ENCODE measurements at places on chromosomes 16 and 17.

DNA sequence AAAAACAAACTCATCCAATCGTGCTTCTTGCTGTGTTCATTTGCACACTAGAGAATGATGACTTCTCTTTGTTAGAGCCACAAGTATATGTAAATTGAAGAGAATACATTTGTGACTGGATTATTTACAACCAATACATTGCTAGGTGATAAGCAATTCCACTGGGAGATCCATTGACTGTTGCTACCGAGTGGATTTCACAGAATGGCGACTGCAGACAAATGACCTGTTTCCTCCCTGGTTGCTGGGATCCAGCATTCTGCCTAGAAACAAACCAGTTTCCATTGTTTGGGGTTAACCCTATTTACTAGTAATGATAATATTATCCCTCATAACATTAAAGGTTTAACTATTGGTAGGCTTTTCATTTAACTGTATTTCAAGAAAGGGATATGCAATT, 36.9 kb upstream of the CPHXL start:
- DNase-seq: no peak

- DNase-seq: no peak
Observed at GRCh38 chr17:42276609-42277341, 584 bp upstream of the STAT5B start.

DNA sequence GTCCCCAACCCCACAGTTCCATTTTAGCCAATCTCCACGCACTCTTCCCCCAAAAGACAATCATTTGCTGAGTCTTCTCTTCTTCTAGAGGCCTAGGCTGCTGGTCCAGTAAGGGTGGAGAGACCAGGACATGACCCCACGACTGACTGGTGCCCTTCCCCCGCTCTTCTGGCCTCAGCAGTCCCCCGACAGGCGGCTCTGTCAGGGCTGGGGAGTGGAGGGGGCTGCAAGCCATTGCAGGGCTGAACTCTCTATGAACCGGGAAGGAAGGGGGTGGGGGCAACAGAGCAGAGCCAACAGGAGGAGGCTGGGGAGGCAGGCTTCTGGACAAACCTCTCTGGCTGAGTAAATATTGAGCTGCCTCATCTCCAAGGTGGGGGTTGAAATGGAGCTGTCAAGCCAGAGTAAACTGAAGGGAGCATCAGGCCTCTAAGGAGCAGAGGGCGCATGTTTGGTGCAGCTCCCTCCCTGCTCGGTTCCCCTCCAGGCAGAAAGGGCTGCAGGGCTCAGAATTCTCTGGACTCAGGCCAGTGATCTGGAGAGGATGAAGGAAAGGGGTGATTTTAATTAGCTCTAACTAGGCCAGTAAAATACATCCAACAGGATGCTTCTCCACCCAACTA, 8.7 kb downstream of the HOXB1 start:
- no peak for DNase-seq

- peak; percentile 66 for DNase-seq
Observed at GRCh38 chr16:28915181-28915580, 9.9 kb downstream of the RABEP2 start.

- no peak for DNase-seq
Observed at GRCh38 chr17:57587193-57587969, 157.7 kb downstream of the CCDC182 start.

GRCh38 chr17:41907185-41907556, 11.6 kb downstream of the ACLY start:
- no peak for DNase-seq

DNA sequence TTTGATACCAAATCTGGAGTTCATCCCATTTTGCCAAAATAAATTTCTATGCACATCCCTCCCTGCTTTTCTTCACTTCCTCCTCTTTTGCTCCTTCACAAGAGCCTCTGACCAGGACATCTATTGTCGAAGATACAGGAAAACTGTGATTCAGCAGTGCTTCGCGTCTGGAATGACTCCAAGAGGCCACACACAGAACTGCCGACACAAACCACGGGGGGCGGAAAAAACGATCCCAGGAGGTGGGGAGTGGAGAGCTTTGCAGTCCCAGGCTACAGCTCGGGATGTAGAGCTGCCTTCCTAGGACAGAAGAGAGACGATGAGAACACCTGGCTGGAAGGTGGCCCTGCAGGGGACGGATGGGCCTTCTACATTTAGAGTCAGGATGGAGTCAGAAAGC, 102.8 kb downstream of the XYLT1 start:
- DNase-seq: no peak

DNA sequence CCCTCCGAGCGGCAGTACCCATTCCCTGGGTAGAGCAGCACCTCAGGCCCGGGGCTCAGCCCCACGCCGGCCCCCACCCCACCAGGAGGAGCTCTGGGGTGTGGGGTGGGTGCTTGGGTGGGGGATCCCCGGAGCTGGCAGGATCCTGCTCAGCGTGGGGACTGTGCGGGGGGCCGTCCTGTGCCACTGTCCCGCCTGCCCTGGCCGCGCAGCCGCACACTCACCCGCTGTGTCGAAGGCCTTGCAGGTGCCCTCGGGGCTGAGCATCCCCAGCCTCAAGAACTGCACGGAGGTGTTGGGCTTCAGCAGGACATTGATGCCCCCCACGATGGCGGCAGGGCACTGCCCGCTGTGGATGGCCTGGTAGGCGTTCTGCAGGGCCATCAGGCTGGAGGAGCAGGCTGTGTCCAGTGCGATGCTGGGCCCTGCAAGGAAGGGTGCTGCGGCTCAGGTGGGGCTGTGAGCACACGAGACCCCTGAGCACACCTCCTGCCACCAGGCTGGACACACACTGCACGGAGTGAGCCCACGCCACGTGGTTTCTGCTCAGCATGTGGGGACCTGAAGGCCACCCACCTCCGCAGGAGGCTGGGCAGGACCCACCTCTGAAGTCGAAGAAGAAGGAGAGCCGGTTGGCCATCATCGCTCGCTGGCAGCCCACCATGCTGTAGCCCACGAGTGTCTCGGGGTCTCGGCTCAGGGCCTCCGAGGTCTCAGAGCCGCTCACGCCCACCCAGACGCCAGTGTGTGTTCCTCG, 4.9 kb downstream of the FASN start:
- DNase-seq: no peak

DNA sequence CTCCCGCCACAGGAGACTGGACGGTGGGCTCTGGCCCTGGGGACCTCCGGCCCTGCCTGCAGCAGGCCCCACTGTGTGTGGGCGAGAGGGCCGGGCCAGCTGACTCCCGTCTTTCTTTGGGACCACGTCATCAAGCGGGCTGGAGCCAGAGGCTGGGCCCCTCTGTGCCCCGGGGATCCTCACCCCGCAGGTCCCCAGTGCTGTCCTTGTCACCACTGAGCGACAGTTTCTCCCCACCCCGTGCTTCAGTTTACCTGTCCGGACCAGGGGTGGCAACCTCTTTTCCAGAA, 181.9 kb upstream of the ZNF469 start:
- DNase-seq: no peak

GRCh38 chr17:10327640-10328039, 45.2 kb downstream of the MYH13 start:
- peak; percentile 72 for DNase-seq

GRCh38 chr16:74522160-74522559, 84.8 kb downstream of the GLG1 start:
- no peak for DNase-seq

DNA sequence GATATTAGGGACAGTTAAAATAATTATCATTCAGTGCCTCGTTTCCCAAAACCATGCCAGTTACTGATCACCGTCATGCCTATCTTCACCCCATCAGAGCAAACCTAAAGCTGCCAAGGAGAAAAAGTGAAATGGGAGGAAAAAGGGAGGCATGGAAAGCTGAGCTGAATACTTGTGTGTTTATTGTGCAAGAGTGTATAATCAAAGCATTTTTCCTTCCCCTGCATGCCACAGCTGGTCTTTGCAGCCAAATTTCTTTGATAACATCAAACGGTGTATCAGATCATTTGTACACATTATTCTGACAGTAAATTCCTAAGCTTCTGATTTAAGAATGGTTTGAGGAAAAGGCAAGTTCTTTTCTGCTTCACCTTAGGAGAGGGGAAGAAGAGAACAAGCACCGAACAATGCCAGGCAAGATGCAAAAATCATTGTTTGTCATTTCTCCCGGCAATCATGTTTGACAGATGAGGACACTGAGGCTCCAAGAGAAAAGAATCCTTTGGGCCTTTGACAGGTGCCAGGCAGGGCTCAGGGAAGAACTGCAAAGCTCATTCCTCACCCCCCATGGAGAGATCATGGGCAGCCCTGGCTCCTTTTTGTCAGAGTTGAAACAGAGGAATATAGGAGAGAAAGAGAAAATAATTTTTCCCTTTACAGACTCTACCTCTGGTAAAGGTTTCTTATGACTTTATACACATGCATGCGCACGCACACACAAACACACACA, 51.4 kb upstream of the ARHGAP44 start:
- no peak for DNase-seq

DNA sequence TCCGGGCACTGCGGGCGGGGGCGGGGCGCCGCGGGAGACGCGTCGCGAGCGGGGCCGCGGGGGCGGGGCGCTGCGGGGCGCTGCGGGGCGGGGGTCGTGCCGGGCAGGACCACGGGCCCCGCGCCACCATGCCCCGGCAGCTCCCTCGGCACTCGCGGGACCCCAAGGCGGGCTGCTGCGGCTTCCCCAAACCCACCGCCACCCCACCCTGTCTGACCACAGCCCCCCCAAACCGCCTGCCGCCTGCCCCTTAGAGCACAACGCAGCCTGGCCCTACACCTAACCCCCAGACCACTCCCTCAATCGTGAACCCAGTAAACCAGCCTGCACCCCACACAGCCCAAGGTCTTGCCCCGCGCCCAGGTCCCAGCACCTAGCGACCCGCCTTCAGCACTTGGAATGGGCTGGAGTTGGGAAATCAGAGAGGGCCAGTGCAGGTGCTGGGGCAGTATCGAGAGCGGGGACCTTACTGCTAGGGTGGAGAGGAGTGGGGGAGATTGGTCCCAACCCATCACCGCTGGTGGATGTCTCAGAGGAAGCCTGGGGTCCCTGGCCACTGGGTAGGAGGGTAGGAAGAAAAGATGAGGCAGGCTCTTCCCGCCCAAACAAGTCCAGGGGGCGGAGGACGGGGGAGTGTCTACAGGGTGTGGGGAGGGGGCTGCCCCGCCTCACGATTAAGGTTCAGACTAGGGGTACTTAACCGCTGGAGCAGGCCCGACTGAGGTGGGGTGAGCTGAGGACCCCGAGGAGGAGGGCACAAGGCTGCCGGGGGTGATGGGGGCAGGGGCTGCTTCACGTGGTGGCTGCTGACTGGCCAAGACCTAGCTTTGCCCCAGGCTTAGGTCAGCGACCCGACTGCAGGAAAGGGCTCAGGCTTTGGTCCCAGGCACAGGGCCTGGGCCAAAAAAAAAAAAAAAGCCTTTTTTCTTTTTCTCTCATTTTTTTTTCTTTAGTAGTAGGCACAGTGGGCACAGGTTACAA, 539 bp upstream of the VAMP2 start:
- DNase-seq: no peak

DNA sequence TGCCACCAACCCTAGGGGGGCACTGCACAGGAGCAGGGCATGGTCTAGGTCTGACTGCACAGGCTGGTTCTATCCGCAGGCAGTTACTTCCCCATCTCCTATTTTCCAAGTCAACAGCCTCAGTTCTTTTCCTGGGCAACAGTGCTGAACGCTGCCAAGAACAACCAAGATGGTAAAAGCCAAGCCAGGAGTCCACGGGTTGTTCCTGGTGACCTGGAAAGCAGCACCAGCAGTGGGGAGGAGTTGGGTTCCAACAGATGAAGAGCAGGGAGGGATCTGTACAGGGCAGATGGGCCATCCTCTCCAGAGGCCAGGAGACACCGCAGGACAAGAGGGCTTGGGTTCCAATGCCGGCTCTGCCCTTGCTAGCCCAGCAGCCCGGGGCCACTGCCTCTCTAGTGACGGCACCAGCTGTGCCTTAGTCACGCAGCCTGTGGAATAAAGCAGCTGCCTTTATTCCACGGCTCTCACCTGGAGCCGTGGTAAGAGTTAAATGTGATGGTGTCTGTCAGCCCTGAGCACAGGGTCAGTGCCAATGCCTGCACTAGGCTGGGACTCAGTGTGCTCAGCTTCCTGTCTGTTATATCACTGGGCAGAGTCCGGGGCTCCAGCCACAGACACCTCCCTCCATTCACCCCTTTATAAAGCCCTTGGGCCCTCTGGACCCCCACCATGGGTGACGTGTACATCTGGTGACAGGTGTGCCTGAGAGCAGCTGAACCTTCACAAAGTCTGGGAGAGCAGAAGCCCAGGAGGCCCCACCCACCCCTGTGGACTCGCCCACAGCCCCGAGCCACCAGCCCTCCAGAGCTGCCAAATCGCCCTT, 44.9 kb downstream of the MARF1 start:
- no peak for DNase-seq

DNA sequence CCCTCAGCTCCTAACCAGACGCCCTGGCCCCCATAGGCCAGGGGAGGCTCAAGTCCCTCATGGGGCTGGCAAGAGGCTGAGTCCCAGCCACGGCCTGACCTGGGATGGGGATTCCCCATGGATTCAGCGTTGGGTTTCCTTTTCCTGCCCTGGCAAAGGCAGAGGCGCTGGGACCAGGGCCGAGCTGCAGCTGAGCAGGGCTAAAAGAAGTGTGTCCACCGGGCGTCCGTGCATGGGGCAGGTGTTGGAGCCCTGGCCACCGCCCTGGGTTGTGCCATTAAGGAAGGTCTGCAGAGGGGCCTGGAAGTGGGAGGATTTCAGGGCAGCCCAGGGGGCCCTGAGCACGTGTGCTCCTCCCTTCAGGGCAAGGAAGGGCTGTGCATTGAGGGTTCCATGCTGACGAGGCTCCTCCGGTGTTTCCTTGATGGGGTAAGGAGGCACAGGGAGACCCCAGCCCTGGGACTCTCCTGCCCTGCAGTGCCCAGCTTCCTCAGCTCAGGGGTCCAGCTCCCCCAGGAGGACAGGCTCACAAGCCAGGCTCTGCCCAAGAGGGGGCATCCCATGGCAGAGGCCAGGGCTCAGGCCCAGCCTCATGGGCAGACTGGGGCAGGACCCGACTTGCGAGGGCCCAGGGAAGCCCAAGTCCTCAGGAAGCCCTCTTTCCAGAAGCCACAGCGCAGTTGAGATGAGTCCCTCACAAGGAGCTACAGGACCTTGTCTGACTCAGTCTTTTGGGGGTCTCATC, 10.1 kb downstream of the TBC1D26 start:
- no peak for DNase-seq

DNA sequence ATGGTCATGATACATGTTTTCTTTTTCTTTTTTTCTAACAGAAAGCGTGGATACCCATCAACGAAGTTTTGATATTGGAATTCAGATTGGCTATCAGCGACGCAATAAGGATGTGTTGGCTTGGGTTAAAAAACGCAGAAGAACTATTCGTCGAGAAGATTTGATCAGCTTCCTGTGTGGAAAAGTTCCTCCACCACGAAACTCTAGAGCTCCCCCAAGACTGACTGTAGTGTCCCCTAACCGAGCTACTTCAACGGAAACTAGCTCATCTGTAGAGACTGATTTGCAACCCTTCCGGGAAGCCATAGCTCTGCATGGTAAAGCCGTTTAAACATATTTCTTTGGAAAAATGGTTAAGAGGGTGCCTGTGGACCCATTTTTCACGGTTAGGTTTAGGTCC, 11.5 kb downstream of the HAPSTR1 start:
- DNase-seq: no peak

DNA sequence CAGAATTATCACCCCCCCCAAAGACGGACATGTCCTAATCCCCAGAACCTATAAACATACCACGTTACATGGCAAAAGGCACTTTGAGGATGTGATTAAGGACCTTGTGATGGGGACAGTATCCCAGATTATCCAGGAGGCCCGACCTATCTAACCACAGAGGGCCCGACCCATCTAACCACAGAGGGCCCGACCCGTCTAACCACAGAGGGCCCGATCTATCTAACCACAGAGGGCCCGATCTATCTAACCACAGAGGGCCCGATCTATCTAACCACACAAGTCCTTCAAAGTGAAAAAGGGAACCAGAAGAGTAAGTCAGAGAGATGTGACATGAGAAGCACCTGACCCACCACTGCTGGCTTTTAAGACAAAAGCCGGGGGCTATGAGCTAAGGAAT, 56.8 kb downstream of the ANKFY1 start:
- no peak for DNase-seq
